A549 treated with Hydrocortisone at 1 μM for 4 hours (cell line): ENCODE measurements at places on chromosomes 7 and 10. TPM values are rescaled to one million over a fixed set of nuclear protein-coding genes. Genes with fewer than 3 reads are reported as not detected.

CYP2C19 gene
- not detected in 5 replicates for total RNA-seq

PLXDC2 gene
- 0.05 TPM in 2 of 5 replicates, not detected in the others for total RNA-seq

DNAH11 gene
- total RNA-seq = 0.05 to 0.63 TPM (median 0.25 TPM) in 5 replicates

COL1A2 gene
- not detected in 5 replicates for total RNA-seq

GJD4 gene
- total RNA-seq = not detected in 5 replicates

GSDME gene
- 35.8 to 52.7 TPM (median 45.8 TPM) in 5 replicates for total RNA-seq

CLCN1 gene
- 0.03 to 0.07 TPM (median 0.03 TPM) in 3 of 5 replicates, not detected in the others for total RNA-seq

UCMA gene
- total RNA-seq = not detected in 5 replicates

BAMBI gene
- total RNA-seq = 8.9 to 11.3 TPM (median 10.4 TPM) in 5 replicates

CPA5 gene
- total RNA-seq = not detected in 5 replicates

SPDYE9 gene
- not detected in 5 replicates for total RNA-seq

GHITM gene
- 196 to 232 TPM (median 208 TPM) in 5 replicates for total RNA-seq

SPDYE2B gene
- not detected in 5 replicates for total RNA-seq

MACROH2A2 gene
- total RNA-seq = 22.8 to 31.5 TPM (median 25.3 TPM) in 5 replicates

GIMAP4 gene
- not detected in 5 replicates for total RNA-seq

HTRA1 gene
- 48.4 to 63.5 TPM (median 53.0 TPM) in 5 replicates for total RNA-seq

TMEM72 gene
- not detected in 5 replicates for total RNA-seq

VSIR gene
- total RNA-seq = 30.8 to 38.0 TPM (median 36.7 TPM) in 5 replicates

SEMA3E gene
- 1.4 to 2.7 TPM (median 2.3 TPM) in 5 replicates for total RNA-seq

CALML3 gene
- total RNA-seq = not detected in 5 replicates

UNCX gene
- 0.05 to 0.08 TPM (median 0.07 TPM) in 3 of 5 replicates, not detected in the others for total RNA-seq

MALRD1 gene
- not detected in 5 replicates for total RNA-seq

SIRT1 gene
- total RNA-seq = 16.4 to 22.5 TPM (median 17.3 TPM) in 5 replicates

TUBAL3 gene
- 0.17 to 0.23 TPM (median 0.22 TPM) in 5 replicates for total RNA-seq

MBLAC1 gene
- total RNA-seq = 2.1 to 3.3 TPM (median 3.1 TPM) in 5 replicates

MGMT gene
- 6.5 to 7.6 TPM (median 6.9 TPM) in 5 replicates for total RNA-seq

MYL10 gene
- not detected in 5 replicates for total RNA-seq

GALNT17 gene
- not detected in 5 replicates for total RNA-seq
